Activated T-helper 2 cell treated with anti-CD3 and anti-CD28 coated beads, Interferon-gamma antibody, Interleukin-2, Interleukin-4, amounts not matched to agents 10 μg/mL and 5 μg/mL and 100 μg/mL, durations not matched to agents 14 hours and 24 hours and 36 hours (primary cell): ENCODE measurements at places on chromosomes 7 and 10.

GRCh38 chr7:2802101-2802500, 42.0 kb downstream of the GNA12 start:
- no peak for DNase-seq

- no peak for DNase-seq
Measured at GRCh38 chr10:114174695-114175188, 739 bp upstream of the CCDC186 start.

GRCh38 chr7:47669178-47669891, 87.4 kb upstream of the TNS3 start:
- no peak for DNase-seq

- DNase-seq = no peak
Measured at GRCh38 chr7:8585591-8585990, 152.2 kb downstream of the NXPH1 start.

- no peak for DNase-seq
Measured at GRCh38 chr7:2063563-2064260, 169.0 kb downstream of the MAD1L1 start.

GRCh38 chr10:61341008-61341407, 112.2 kb downstream of the TMEM26 start:
- DNase-seq = no peak

GRCh38 chr7:151689196-151689971, 169.7 kb upstream of the RHEB start:
- DNase-seq = no peak

- DNase-seq = no peak
Measured at GRCh38 chr7:145252031-145252430, 416.2 kb upstream of the TPK1 start.

- no peak for DNase-seq
Measured at GRCh38 chr7:96400001-96400400, 78.1 kb upstream of the SLC25A13 start.

GRCh38 chr10:93821051-93821772, 63.5 kb downstream of the LGI1 start:
- DNase-seq = no peak

DNA sequence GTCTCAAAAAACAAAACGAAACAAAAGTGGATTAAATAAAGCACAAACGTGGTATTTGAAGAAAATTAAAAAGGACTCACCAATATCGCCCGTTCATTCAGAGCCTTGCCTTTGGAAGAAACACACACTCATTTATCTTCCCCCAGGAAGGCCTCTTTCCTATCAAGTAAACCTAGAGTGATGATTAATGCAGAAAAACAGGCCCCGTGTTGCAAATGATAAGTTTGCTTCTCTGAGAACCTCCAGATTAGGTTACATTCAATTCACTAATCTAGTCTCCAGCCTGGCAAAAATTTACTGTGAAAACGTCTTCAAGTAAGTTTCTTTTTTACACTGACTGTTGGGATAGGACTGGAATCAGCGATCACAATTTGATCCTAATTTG, 78.0 kb upstream of the C1GALT1 start:
- DNase-seq = no peak

GRCh38 chr7:27142580-27143022, 880 bp downstream of the HOXA5 start:
- no peak for DNase-seq

DNA sequence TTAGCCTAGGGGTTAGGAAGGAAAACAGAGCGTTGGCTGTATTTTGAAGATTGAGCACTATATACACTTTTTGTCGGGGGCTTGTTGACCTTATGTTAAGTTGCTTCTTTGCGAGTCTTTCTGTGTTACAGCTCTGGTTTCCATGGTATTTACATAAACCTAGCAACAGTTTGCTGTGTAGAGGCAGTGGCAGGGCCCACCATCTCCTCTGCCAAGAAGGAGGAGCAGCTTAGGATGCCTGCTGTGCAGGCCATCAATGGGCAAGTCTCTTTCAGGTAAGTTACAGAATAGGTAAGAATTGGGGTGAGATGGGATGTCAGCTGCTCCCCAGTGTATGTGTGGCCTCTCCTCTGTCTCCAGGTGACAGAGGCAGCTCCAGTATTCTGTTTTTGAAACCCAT, 485.5 kb downstream of the LRMDA start:
- no peak for DNase-seq

DNA sequence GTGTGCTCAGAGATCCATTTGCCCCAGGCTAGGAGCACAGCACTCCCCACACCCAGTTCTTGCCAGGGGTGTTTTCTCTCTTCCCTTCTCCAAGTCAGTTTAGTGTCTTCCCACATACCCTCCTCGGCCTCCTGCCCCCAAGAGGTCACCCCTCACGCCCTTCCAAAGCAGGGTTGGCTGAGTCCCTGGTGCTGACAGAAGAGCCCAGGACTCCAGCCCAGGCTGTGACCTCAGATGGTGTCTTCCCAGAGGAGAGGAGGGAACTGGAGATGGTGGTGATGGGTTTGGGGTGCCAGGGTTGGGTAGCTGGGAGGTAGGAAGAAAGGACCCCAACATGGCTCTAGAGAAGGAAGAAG, 19.8 kb downstream of the ZNF775 start:
- no peak for DNase-seq

DNA sequence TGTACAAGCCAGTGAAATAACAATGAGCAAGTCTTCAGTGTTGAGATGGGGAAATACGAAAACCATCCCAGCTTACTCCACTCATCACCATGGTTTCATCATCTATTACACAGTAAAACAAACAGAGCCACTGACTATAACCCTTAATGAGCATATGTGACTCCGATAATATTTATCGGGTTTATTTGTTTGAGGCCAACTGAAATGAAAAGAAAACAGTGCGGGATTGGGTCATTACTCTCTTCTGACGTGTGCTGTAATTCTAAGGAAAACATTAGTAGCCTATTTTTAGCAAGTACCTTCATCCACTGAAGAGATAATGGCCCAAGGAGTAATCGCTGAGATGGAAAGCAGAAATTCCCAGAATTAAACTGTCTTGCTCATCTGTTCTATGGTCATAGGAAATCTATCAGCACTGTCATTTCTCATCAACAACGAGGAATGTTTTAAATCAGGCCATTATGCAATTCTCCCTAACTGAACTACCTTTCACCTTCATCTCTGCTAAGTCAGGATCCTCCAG, 716.5 kb downstream of the INHBA start:
- no peak for DNase-seq

- no peak for DNase-seq
Measured at GRCh38 chr10:132996603-132997343, 54.4 kb upstream of the CFAP46 start.
